ENCODE measurements at places on chromosomes 1 and 21.

DNA sequence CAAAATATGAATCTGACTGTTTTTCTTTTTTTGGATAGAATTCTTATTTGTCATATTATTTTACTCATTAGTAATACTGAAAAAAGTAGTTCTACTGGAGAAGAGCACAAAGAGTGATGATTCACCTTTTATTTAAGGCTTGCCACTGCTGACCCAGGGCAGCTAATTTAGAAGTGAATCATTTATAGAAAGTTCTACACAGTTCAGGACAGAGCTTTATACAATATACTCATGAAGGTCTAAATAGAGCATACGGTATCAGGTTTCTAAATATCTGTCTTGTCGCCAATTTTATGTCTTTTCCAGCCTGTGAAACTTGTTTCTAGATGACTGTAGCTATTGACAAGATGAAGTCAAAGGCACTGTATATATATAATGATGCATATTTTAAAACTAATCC lies 25.0 kb downstream of the GIPC2 start:
- no peak for DNase-seq

- DNase-seq = no peak
These were observed 9.6 kb upstream of the AMY2B start for GRCh38 chr1:103561643-103562395.

GRCh38 chr1:207951652-207952051 lies 40.7 kb upstream of the CD34 start:
- DNase-seq = no peak

DNA sequence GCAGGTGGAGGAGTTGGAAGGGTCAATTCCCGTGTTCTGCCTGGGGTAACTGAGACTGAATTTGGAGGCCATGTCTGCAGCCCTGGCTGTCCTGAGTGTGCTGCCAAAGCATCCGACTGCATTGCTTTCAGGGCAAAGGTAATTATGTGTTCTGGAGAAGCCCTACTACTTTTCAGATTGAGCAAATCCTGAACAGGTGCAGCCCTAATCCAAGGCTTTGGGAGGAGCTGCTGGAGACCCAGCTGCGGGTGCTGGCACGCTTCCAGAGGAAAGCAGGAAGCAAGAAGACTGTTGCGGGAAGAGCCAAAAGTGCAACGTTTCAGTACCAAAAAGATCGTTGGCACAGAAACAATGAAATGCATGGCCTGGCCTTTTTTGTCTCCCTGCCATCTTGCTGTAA lies 73.7 kb upstream of the NRIP1 start:
- DNase-seq = no peak

DNA sequence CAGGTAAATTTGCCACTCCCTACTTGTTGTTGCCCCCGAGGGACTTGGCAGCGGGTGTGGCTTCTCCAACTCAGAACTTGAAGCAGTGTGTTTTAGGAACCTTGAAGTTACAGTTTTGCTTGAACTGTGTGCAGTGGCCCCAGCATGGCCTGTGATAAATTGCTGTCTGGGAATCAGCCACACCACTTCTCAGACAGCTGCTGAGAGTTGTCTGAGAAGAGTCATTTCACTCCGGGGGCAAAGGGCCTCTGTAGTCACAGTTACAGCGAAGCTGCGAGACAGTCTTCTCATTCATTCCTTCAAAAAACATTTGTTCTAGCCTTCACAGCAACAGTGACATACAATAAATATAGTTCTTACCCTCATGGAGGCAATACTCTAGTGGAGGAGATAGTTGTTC lies 70.3 kb downstream of the PROX1 start:
- DNase-seq = no peak

DNA sequence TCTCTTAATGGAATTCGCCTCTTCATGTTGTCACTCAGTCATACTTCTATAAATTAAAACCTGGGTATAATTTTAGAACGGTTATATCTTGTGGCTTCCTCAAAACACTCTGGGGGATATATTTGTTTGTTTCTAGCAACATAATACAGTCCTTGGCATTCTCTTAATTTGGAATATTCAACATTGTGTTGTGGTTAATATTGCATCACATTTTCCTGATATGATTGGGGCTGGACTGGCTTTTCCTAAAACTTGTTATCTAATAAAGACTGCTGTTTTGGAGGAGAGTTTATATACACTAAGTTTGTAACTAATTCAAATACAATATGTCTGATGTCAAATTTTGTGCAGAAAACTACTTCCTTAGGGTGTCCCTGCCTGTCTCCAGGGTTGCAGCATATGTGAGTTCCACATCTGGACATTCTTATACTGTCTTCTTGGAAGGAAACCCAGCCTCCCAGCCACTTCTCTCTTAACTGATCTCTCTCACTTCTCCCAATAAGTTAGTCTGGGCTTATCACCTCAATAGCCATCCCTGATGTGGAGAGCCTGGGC lies 892.6 kb downstream of the MRPL39 start:
- no peak for DNase-seq

DNA sequence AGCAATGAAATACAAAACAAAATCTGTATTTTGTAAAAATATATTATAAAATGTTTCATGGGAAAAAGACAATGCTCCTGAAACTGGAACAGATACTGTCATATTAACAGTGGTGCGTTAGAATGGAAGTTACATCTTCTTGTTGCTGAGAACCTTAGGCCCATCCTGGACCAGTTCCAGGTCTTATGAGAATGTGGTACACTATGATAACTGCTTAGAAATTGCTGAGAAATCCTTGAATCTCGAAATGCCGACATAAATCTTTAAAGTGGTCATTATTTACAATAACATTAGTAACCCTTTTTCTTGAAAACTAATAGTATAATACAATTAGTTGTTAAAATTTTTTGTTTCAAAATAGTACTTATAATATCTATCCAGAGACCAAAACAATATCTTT lies 747.9 kb upstream of the NCAM2 start:
- no peak for DNase-seq

DNA sequence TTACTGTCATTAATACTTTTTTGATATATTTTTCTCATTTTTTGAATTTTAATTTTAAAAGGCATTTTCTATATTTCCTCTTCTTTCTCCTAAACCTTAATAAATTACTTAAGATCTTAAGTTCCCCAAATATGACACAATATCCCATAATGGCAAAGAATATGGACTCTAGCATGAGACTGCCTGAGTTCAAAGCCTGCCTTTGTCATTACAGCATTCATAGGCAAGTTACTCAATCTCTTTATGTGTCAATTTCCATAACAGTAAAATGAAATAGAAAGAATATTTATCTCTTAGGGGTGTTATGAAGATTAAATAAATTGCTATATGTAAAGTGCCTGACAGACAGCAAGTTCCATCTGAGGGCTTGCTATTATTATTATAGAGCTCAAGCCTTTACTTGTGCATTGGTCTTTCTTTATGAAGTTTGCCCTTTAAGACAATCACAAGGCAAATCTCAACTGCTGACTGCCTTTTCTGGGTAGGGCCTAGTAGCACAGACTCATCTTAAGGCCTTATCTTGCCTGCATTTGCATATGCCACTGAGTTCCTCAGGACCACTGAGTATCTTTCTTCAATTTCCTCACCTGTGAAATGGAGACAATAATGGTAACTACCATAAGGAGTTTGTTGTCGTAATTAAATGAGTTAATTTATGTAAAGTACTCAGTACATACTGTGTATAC lies 231.0 kb downstream of the NRIP1 start:
- DNase-seq = no peak

Data from activated CD8-positive, alpha-beta memory T cell treated with anti-CD3 and anti-CD28 coated beads for 4 hours (primary cell).